ENCODE measurements at places on chromosomes 12 and 14.

DNA sequence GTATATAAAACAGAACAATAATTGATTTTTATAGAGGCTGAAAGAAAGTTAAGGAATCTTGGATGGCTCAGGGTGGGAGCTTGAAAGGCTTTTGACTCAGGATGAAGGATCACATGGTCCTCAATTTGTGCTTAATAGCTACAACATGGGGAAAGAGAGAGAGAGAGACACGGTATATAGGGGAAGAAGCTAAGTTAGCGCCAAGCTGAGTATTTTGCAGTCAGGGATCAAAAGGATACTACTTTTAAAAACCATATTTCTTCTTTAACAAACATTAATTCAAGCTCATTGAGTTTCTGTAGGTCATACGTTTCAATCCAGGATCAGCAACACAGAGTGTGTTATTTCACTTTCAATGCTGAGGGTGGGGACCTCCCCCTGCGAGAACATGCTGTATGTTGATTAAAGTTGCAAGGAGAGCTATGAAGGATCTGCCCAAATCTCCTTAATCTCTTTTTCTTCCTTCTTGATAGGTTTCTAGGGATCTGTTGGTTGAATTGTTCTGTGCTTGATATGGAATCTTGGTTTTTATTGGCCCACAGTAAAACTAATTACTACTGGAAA lies 133.1 kb upstream of the NUDT4 start:
- no peak for DNase-seq

DNA sequence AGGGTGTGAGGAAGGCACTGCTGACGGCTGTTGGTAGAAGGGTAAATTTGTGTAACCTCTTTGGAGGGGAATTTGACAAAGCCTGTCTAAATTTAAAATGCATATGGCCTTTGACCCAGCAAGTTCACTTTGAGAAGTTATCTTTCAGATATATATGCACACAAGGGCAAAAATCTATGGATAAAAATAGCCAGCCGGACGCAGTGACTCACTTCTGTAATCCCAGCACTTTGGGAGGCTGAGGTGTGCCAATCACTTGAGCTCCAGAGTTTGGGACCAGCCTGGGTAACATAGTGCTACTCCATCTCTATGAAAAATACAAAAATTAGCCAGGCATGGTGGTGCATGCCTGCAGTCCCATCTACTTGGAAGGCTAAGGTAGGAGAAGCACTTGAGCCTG lies 13.4 kb downstream of the UBC start:
- no peak for DNase-seq

DNA sequence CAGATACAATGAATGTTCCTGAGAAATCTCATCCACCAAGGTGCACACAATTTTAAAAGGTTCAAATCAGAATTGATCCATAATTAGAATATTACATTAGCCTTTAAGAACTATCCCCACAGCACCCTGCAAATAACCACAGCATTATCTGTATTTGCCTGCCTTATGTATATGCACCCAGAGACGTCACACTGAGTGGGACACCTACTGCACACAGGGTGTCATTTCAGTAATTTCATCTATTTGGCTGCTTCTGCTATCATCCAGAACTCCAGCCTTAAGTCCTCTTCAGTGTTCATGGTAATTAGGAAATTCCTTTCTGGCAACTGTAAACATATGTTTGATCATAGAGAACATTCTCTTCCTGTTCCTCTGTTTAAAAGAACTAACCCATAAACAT lies 298.4 kb downstream of the SYT1 start:
- no peak for DNase-seq

- no peak for DNase-seq
Measured at GRCh38 chr12:42819846-42820245, 230.3 kb upstream of the PRICKLE1 start.

- no peak for DNase-seq
Measured at GRCh38 chr12:111685322-111685810, 390 bp downstream of the BRAP start.

DNA sequence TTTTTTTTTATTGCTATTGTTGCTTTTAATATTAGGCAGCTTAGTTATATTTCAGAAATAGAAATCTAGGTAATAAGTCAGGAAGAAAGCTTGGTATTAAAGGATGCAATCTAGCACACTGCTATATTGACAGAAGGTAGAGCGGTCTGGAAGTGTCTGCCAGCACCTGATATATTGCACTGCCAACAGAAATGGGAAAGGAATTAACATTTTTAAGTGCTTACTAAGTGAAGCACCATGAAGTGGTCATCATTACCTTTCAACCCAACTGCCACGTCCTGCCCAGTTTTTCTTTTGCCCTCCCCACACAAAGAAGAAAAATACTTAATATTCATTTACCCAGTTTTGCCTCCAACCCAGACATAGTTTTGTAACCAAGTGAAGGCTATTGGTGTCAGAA lies 163.5 kb downstream of the KITLG start:
- DNase-seq: peak; percentile 59

DNA sequence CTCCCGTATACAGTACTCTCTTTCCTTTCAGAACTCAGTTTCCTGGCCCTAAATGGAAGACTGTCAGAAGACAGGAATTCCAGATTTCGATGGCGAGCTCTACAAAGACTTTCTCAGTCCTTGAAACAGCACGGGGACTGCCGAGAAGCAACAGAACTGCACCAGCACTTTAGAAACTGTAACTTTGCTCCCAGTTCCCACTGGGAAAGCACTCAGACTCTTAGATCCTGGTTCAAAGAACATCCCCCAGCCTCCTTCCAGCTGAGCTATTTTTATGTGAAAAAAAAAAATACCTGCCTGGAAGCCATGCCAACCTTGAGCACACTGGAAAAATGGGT lies 1.8 kb downstream of the PXN start:
- no peak for DNase-seq

DNA sequence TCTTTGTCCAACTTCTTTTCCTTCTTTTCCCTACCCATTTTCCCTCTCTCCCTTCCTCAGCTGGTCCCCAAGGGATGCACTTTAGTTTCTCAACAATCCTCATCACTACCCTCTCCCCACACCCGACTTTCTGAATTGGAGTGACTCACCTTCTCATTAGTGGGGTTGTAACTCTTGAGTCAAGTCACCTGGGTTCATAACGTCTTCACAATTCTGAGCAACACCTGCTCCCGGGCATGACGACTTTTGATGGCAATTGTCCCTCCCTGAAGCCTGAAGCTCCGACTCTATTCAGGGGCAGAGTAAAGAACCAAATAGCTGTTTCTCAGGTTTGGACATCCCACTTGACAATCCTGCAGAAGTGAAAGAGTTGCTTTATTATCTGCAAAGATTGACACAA lies 82.7 kb upstream of the OTX2 start:
- DNase-seq: no peak

DNA sequence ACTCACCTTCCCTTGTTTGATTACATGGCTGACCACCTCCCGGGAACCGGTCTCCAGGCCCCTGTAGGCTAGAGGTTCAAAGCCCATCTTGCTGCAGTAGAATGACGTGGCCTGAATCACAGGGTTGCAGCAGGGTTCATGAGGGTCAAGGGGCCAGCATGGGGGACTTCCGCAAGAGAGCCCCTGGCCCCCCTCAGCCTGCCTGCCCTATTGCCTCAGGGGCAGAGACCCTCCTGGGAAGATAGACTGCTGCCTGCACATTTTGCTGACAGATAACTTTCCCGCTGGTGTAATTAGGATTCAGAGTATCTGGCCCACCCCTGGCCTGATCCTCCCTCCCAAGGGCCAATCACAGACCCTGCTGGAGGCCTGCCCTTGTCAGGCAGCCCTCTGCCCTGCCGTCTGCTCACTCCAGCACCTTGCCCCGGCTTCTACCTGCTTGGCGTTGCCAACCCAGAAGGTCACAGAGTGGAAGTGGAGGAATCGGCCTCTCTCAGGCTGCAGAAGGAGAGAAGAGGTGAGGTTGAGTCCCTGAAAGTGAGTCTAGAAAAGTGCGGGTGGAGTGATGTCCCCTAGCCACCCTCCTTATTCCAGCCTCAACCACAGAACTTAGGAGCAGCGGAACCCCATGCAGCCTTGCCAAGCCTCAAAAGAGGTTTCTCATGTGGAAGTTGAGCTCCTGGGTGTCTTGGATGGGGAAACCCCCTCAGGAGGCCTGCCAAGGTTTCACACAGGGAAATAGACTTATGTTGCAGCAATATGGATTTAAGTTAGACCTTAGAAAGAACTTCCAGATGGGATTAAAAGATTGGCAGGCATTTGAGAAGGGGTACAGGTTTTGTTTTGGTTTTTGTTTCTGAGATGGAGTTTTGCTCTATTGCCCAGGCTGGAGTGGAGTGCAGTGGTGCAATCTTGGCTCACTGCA lies 1.1 kb downstream of the HPD start:
- DNase-seq: no peak

Measured in NCI-H1092 treated with DMSO at 0.1 percent for 48 hours (cell line).